IPS-NIHi11 (cell line): ENCODE measurements at places on chromosomes 1 and 21.

- no peak for DNase-seq
Measured at GRCh38 chr1:229769006-229769405, 143.0 kb downstream of the URB2 start.

DNA sequence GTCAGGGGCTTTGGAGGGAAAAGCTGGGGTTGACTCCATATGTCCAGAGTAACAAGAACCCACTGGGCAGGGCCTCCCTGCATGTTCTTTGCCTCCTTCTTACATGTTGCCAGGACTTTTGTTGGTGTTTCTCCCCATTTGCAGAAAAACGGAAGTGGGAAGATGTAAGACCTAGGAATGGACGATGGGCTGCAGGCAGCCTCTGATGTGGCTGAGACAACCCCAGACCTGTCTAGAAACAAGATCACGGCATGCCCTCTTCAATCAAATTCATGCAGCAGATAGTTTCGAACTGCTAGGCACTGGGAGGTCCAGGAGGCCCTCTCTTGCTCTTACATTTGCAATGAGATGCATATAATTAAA lies 3.4 kb downstream of the FAM43B start:
- no peak for DNase-seq

DNA sequence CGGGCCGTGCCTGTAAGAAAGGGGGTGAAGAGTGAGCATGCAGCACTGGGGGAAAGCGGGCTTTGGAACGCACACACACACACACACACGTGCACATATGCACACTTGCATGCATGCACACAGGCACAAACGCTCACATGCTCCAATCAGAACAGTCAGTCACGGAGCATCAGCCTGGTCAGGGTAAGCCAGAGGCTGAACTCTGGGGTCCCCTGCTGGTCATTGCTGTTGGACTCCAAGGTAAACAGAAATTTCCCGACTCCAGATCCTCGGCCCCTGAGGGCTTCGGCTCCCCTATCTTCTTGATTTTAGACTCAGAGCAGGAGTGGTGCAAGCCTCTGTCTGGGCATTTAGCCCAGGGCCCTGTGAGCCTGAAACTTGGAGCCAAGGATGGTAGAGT lies 54.2 kb downstream of the SYT2 start:
- DNase-seq: peak; percentile 57

- no peak for DNase-seq
Measured at GRCh38 chr1:230231774-230232145, 164.7 kb downstream of the GALNT2 start.

GRCh38 chr1:15090373-15090772 lies 63.2 kb upstream of the TMEM51 start:
- DNase-seq: peak; percentile 93

- DNase-seq: no peak
Measured at GRCh38 chr1:48858200-48858920, 81.7 kb upstream of the BEND5 start.

DNA sequence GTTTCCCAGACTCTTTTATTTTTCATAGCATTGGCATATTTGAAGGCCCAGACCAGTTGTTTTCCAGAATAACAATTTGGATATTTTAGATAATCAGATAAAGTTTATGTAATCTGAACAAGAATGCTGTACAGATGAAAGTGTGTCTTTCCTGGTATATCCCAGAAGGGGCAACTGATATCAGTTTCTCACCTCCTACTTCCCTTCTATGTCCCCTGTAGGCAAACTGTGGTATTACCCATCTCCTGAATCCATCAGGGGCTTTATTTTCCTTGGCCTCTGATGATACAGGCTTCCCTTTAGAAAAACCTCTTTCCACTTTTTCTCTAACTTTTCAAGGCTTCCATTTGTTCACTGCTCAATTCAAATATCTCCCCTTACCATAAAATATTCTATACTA lies 87.5 kb upstream of the RGS1 start:
- peak; percentile 22 for DNase-seq

DNA sequence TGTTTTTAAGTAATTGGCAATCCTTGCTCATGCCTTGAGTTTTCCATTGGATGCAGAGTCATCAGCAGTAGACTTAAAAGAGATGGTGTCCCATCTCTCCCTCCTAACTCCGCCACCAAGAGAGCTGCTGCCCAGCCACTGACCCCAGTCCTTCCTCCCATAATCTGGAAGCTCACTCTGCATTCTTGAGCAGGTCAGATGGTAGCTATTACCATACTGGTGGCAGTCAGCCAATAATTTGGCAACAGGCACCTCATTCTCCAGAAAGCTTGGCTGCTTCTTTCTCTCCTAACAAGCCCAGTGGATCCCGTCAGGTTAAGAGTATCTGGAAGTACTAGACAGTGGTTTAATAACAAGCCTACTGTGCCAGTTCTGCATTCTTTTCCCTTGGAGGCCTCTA lies 272.1 kb downstream of the ZNF648 start:
- DNase-seq: no peak

- no peak for DNase-seq
Measured at GRCh38 chr1:212637902-212638301, 29.3 kb downstream of the ATF3 start.

GRCh38 chr1:53416269-53416813 lies 42.9 kb upstream of the DMRTB1 start:
- DNase-seq: no peak

DNA sequence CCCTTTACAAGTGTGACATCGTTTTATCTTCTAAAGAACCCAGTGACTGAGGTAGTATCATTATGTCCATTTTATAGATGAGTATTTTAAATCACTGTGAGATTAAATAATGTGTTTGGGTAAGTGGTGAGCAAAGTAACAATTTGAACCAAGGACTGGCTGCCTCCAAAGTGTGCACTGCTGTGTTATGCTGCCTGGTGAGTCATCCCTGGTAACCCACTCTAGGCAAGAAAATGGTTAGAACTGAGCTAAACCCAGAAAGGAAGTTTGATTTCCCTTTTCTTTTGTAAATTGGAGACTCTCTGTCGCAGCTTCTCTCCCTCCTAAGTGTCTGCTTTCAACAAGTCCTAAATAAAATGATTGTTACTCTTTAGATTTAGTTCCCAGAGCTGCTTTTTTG lies 342.8 kb upstream of the KAZN start:
- no peak for DNase-seq

GRCh38 chr1:200473698-200474371 lies 64.0 kb upstream of the ZNF281 start:
- DNase-seq: no peak

- DNase-seq: no peak
Measured at GRCh38 chr1:55315552-55315951, 100.4 kb upstream of the USP24 start.

DNA sequence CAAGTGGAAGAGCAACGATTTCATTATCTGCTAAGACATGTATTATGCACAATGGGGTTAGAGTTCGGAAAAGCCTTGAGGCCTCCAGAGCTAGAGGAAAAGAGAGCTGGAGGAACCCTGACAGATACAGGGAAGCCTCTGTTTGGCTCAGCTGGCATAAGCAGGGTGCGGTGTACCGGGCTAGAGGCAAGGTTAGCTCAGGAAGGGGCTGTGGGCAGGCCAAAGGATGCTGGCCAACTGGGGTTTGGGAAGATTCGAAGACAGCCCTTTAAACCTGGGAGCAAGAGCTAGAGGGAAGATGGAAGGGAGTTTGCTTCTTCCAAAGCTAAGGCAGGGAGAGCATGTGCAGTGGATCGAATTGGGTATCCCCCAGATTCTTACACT lies 107.6 kb upstream of the TLR5 start:
- DNase-seq: no peak

DNA sequence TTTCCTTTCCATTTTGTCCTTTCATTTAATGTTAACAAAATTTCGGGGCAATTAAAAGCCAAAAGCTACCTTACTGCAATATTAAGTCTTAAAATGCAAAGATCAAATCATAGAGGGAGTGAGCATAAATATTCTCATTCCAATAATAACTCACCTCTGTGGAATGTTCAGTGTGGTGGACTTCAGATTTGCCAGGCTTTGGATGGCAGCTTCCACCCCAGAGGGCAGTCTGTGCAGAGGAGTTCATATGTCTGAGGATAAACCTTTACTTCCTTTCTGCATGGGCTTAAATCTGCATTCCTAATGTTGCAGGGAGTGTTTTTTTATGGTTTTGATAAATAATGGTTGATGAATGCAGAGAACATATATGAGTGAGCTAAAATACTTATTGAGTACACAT lies 16.3 kb downstream of the KIAA0040 start:
- no peak for DNase-seq

DNA sequence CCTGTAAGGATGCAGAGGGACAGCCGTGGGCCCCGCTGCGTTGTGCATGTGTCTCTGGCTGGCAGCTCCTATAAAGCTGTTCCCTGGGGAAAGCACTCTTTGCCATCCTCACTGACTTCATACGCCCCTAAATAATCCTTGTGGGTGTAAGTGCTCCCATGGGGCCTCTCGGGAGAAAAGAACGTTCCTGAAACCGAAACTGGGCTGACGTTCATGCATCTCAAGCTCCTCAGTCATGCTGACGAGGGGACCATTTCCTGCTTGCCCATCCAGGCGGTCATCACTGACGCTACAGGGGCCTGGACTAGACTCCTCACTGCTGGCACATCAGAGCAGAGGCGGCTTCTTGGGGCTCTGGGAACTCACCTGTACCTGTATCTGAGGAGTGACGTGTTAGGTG lies 73.1 kb upstream of the USP24 start:
- no peak for DNase-seq

DNA sequence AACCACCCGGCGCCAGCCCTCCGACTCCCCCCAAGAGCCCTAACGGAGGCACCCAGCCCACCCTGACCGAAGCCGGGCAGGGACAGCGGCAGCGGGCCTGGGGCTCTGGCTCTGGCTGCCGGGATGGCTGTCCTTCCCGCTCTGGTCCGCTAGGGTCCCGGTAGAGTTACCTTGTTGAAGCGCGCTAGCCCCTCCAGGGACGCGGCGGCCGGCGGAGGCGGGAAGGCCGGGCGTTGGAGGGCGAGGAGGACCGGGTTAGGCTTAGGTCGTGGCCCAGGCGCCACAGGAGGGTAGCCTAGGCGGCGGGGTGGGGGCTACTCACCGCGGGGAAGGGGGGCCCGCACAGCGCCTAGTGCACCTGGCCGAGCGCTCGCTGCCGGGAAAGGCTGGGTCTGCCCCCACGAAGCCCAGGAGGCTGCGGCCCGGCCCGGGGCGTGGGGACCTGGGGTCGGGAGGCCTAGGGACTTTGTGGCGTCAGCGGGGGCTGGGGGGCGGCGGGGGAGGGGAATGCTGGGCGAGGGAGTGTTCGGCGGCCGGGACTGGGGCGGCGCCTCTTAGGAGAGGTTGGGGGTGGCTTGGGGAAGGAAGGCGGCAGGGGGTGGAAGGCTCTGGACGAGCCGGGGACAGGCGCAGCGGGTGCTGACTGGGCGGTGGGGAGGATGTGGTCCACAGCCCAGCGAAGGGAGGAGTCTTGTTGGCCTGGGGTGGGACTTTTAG lies at the start of gene TRIM17:
TSS of gene TRIM17 (minus strand) at position 645 of the 717 bp plus-strand sequence. CDS start 1,789 bp downstream, outside the sequence.
- DNase-seq: peak; percentile 90

- no peak for DNase-seq
Measured at GRCh38 chr1:225483818-225484656, 56.2 kb upstream of the LBR start.

DNA sequence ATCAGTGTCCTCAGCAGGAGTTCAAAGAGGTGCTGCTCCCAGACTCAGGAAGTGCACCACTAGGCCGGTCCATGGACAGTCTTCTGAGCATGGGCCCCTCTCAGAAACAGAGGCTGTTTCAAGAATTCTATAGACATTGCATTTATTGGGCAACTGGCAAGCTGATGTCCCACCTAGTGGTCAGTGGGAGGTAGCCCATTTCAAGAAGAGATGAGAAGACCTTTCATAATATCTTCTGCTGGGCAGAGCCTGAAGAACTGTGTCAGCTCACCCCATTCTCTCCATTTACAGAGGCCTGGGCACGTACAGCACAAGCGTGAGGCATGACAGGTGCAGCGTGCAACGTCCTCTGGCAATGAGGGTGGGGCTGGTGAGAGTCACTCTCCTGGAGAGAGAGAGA lies 216.0 kb downstream of the DYRK1A start:
- peak; percentile 58 for DNase-seq

DNA sequence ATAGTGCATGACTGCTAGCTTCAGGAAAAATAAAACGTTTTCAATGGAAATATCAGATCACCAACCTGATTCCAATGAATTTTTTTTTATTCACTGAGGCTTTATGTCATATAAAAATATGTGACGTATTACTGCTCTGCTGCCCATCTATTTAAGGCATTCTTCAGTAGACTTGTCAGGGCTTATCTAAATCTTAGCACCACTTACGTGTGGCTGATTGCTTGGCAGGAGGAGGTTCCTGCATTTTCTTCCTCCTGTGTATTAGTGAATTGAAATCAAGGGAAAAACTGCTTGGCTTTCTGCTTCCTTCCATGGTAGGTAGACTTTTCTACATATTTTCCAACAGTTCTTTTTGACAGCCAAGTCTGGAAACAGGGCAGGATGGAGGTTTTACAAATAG lies 80.3 kb downstream of the ROR1 start:
- DNase-seq: no peak

DNA sequence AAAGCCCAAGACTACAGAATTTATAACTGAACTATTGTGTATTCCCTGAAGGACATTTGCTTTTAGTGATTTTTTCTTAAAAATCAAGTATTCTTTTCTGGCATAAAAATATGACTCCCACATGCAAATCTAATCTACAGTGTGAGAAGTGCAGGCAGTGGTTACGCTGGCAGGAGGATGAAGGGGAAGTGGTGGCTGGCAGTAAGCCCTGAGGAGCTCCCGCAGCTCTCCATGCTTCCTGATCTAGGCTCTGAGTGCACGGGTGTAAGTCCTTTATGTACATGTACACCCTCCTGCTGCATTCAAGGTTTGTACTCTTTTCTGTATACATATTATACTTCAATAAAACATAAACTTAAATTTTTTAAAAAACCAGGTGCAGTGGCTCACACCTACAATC lies 67.5 kb upstream of the PRDX6 start:
- DNase-seq: no peak

DNA sequence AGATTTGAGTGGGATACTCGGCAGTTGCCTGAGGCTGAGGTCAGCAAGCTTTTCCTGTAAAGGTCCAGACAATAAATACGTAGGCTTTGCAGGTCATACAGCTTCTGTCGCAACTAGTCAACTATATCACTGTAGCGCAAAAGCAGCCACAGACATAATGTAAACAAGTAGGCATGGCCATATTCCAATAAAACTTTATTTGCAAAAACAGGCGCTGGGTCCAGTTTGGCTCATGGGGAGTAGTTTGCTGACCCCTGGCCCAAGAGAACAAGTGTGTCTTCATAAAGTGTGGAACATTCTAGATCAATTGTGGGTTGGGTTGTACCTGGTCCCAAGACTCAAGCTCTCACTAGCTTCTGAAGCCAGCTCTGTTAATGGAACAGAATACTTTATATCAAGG lies 78.8 kb downstream of the MIS18A start:
- DNase-seq: no peak

DNA sequence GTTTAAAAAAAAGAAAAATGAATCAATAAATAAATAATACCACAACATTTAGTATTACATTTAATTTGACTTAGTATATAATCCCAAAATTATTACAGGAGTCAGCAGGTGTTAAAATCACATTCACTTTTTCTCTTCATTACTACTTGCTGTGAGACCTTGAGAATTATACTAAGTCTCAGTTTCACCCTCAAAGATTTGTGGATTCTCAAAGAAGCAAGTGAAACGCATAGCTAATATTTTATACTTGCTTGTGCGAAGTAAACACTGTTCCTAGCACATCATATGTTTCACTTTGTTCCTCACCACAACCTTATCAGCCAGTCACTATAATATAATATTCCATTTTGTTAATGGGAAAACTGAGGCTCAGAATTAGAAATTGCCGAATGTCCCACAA lies 4.0 kb downstream of the CLCA1 start:
- DNase-seq: no peak
